Fibroblast of skin of left quadriceps (primary cell): ENCODE measurements at places on chromosomes 5 and 9.

- no peak for DNase-seq
Measured at GRCh38 chr5:14440223-14440581, 141.4 kb upstream of the OTULINL start.

DNA sequence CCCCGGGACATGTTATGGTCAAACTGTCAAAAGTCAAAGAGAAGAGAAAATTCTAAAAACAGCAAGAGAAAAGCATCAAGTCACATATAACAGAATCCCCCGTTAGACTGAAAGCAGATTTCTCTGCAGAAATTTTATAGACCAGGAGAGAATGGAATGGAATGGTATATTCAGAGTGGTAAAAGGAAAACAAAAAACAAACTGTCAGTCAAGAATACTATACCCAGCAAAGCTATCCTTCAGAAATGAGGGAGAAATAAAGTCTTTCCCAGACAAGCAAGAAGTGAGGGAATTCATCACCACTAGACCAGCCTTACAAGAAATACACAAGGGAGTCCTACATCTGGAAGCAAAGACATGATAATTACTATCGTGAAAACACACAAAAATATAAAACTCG, 208.0 kb downstream of the CACNA1B start:
- no peak for DNase-seq

DNA sequence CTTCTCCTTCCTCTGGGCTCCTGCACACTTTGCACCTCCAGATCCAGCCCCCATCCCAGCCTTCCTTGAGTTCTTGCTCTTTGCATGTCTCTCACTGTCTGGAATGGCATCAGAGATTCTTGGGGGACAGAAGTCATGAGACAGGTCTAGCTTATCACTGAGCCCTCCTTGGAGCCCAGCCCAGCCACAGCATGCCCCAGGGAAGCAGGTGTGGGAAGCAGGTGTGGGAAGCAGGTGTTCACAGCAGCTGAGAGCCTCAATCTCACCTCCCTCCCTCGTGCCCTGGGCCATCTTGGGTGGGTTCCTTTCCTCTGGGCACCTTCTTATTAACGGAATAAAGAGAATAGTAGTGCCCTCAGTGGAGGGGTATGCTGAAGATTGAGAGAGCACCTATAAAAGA, 27.2 kb downstream of the SLC6A7 start:
- DNase-seq: no peak

GRCh38 chr5:109028608-109029299, 281.1 kb downstream of the FER start:
- DNase-seq: no peak

DNA sequence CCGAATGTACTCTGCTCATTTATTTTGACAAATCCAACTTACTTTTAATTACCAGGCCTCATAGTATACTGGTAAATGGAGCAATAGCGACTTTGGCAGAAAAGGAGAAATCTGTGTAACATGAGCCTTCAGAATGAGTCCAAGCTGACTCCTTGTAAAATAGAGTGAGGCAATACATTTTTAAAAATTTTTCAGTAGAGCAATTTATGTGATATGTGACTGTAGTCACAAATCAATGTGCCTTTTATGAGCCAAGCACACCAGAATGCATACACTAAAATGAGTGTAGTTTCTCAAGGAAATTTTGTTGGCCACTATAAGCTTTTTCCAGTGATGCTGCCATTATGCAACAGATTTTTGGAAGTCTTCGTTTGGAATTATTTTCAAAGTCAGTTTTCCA, 73.8 kb downstream of the SNCAIP start:
- DNase-seq: peak; percentile 43

DNA sequence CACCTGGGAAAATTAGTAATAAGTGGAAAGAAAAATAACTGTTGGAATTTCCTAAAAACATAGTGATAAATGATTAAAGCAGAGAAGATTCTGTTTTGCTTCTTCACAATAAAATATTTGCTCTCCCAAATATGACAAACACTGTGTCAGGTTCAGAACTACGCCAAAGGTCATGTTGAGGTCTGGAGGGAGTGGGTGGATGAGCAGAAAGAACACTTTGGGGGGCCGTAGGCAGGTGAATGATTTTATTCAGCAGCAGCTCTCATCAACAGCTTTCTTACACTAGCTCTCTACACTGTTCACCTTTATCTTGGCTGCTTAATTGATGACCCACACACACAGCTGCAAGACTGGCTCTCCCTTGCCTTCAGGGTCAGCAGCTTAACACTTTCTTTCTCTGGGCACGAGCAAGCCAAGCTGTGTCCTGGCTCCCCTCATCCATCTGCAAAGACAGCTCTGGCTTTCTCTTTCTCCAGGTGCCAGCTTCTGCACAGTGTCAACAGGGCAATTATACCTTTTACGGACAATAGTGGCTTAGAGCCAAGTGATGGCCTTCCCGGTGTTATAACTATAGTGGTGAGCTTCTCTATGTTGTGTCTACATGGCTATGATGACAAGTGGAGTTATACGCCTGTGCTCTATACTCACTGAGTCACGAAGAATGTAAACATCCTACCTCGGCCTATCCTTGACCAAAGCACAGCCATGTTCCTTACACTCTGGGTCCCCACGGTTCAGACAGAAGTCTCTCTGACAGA, 18.9 kb upstream of the GPX8 start:
- DNase-seq: no peak

DNA sequence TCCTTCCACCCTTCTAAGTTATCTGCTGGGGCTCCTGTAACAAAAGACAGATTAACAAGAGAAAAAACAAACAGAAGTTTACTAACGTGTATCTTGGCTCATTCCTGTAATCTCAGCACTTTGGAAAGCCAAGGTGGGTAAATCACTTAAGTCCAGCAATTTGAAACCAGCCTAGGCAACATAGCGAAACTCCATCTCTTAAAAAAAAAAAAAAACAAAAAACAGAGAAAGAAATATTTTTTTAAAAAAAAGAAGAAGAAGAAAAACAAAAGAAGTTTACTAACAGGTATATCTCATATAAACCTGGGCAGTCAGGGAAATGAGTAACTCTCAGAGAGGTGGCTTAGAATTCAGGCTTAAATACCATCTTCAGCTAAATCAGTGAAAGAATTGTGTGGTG, 10.3 kb upstream of the NDFIP1 start:
- DNase-seq: no peak

GRCh38 chr5:158715592-158715991, 384.1 kb downstream of the EBF1 start:
- no peak for DNase-seq

DNA sequence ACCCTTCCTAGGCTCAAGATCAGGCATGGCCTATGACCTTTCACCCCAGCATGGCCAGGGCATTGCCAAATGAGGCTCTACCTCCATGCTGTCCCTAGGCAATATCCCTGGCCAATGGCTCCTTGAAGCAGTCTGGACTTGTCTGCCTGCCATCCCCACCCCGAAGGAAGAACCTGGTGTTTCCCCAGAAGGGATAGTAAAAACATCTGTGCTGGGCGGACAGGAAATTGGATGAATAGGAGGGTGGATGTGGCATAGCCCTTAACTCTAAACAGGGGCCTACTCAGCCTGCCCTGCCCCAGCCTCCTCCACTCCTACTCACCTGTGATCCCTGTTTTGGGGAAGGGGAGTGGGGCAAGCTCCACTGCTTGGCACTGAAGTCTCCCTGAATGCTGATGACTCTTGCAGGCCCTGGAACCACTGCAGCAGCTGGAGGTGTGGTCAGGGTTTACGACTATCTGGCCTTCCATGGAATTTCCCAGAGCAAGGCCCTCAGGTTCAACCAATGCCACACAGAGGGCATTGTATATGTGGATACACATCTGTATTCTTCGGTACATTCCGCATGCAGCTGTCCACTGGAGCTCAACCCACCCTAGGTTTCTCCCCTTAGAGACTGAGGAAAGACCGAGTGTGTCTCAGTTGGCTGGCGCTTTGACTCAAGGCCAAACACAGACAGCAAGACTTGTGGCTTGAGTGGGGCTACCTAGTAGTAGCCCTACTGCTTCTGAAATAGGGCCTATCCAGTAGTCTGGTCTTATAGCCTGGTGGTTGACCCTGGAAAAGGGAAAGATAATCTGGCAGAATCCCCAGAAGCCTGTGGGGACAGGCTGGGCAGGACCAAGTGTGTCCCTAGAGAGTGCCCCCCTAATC, 6.4 kb upstream of the P4HA2 start:
- DNase-seq: no peak

GRCh38 chr5:172284611-172284980, 1.0 kb upstream of the UBTD2 start:
- peak; percentile 25 for DNase-seq

DNA sequence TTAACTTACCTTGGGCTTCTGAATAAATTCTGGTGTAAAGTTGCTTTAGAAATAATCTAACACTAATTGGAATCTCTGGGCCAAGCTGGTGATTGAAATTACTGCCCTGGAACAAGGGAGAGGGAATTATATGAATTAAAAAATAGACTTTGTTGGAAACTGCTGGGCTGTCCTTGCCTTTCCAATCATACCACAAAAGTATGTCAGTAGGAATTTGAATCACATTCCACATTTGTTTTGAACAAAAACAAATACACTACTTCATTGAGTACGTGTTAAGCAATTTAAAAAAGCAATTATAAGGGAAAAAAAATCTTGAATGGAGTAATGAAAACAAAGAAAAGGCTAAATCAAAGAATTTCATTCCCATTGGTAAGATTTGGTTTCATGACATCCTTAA, 102.5 kb upstream of the SREK1 start:
- no peak for DNase-seq

DNA sequence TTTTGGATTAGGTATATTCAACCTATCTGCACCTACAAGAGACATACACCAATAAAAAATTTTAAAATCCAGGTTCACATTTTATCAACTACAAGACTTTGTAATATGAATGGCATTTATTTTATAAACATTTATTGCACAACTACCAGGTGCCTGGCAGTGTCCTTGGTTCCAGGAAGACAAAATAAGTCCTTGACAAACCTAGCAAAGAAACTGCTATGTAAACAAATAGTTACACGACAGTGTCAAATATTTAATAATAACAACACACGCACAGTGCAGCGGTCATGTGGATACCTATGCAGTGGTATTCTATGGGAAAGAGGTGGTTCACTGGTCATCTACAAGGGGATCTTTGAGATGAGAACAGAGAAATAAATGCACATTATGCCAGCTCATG, 120.7 kb downstream of the MYO10 start:
- DNase-seq: no peak

GRCh38 chr9:92325991-92326500, 293 bp downstream of the CENPP start:
- DNase-seq: no peak

GRCh38 chr5:149268928-149269557, 2.6 kb upstream of the AFAP1L1 start:
- no peak for DNase-seq

DNA sequence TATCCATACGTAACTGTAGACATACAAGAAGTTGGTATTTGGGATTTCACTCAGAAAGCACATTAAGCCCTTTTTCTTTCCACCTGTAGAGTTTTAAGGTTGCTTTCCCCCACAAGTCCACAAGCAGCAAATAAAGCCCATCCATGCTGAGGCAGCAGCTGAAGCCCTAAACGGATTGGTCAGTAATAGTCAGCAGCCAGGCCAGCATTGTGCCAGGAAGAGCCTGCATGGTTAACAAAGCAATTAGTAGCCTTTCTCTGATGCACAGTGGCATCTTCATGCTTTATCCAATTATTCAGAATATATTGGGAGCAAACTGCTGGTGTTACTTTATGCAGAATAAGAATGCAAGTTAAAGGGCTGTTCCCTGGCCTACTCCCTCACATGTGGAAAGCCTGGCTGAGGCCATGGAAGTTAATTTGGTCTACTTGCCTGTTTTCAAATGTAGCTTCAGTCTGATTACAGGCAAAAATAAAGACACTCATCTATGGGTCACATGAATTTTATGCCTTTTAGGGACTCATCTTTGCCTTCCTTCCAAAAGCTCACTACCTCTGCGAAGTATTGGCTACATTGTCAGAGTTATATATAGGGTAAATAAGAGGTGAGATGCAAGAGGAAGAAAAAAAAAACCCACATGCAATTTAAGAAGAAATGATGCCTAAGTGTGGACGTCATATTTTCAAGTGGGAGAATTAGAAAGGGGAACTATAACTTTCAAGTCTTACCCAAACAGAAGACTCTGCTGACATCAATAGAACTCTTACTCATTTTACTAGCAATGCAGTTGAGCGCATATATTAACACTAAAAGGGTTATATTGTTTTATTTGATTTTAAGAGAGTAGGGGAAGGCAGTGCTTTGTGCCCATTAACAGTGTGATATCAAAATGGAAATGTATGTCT, 15.9 kb downstream of the EBF1 start:
- DNase-seq: no peak

- DNase-seq: peak; percentile 37
Measured at GRCh38 chr5:128498844-128499455, 39.1 kb downstream of the FBN2 start.

DNA sequence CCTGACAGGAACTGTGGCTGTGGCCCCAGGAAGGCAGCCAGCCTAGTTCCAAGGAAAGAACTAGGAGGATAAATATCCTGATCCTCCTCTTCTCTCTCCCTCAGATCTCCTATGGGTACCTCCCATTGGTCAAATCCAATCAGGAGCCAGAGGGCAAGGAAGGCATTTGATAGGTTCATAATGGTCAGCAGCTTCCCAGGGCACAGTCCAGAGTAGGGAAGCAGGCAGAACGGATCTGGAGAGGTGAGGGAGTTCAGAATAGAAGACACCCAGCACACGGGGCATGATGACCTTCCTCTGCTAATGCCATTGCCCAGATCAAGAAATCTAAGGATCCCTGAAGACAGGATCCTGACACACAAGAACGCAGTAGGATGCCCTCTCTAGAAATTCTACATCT, 8.6 kb downstream of the ABLIM3 start:
- no peak for DNase-seq

- no peak for DNase-seq
Measured at GRCh38 chr9:28887188-28887884, 1314.1 kb upstream of the C9orf72 start.

GRCh38 chr5:107263387-107264018, 407.2 kb downstream of the EFNA5 start:
- DNase-seq: no peak

- DNase-seq: no peak
Measured at GRCh38 chr5:9515436-9515835, 30.4 kb downstream of the SEMA5A start.

- no peak for DNase-seq
Measured at GRCh38 chr9:31983895-31984294, 400.5 kb upstream of the ACO1 start.

DNA sequence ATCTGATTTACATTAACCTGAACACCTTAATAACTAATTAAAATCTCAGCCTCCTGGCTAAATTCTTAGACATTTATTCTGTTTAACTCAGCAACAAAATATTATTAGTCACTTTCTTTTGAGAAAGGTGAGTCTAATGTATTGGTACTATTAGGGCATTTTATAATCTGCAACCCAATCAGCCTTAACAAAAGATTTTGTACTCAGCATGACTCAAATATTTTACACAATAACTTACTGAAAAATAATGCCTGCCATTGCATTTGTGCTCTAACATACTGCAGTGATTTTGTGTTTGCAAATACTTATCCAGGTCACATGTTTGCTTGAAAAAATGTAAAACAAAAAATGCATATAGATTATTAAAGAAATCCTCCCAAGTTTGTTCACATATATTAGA, 1129.9 kb downstream of the TAF11L14 start:
- no peak for DNase-seq

GRCh38 chr5:159855476-159856191, 60.6 kb upstream of the ADRA1B start:
- DNase-seq: no peak
